H9 (cell line): ENCODE measurements at places on chromosomes 11 and 22.

- no peak for DNase-seq
These were observed 10.9 kb downstream of the FADS3 start for GRCh38 chr11:61880454-61880853.

- DNase-seq, result no peak
These were observed 6.9 kb downstream of the AP5B1 start for GRCh38 chr11:65773784-65774411.

GRCh38 chr11:47127213-47127612, 49.5 kb downstream of the ARFGAP2 start:
- no peak for DNase-seq

- DNase-seq, result no peak
These were observed 189.3 kb upstream of the NECTIN1 start for GRCh38 chr11:119918347-119918746.

- DNase-seq, result no peak
These were observed at the start of gene CHRDL2 for GRCh38 chr11:74731301-74732094. TSS of gene CHRDL2 (minus strand) at chr11:74731426. CDS start at chr11:74730888, 538 bp downstream.

DNA sequence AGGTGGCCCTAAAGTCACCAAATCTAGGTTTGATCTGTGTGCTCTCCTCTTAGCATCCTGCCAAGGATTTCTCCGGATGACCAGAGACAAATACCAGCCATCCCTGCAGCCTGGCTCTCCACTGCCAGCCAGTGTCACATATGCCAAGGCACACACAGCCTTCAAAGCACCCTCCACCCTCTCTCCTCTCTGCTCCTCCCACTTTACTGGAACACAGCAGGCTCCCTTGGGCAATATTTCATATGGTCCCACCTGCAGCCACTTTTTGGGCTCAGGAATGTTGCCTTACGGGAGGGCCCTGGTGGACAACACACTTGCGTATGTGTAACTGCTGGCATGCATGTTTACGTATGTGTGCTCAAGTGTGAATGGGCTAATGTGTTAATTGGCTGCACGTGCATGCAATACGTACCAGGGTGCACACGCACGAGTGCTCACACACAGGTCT, 183.9 kb downstream of the CEP164 start:
- no peak for DNase-seq

- no peak for DNase-seq
These were observed 33.7 kb downstream of the RNF121 start for GRCh38 chr11:71962428-71963038.

- DNase-seq, result no peak
These were observed 84.8 kb downstream of the SNX19 start for GRCh38 chr11:130831506-130831905.

GRCh38 chr11:26995701-26996460, 2.0 kb downstream of the FIBIN start:
- DNase-seq, result no peak

GRCh38 chr22:43066134-43066533, 23.1 kb downstream of the TTLL1 start:
- no peak for DNase-seq

DNA sequence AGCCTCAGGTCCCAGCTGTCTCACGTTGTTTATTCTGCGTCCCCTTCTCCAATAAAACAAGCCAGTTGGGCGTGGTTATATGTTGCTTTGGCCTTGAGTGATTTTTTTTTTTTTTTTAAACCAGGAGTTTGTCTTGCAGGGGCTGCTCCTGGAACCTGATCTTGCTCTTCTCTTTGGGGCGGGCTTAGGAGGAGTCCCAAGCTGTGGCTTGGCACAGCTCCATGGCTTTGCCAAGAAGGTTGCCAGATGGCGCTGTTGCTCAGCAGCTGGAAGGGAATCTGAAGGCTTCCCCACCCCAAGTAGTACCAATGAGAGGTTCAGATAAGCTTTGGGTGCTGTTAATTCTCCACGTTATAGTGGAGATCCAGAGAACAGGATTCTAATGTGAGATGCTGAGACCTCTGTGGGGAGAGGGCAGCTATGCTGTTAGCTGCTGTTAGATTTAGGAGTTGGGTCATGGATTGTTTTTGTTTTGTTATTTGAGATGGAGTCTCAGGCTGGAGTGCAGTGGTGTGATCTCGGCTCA, 2.0 kb upstream of the FERMT3 start:
- DNase-seq, result peak; percentile 84

- DNase-seq, result no peak
These were observed 110.2 kb upstream of the SESN3 start for GRCh38 chr11:95341221-95341620.

- no peak for DNase-seq
These were observed 212.6 kb downstream of the SNX19 start for GRCh38 chr11:130703489-130704190.

- no peak for DNase-seq
These were observed 216.5 kb downstream of the NAV2 start for GRCh38 chr11:19929147-19929546.

GRCh38 chr22:29071261-29072045, 1.4 kb upstream of the KREMEN1 start:
- DNase-seq, result peak; percentile 72

- DNase-seq, result no peak
These were observed 11.8 kb downstream of the TBC1D10A start for GRCh38 chr22:30314915-30315314.

GRCh38 chr11:77187776-77188632, 60.0 kb downstream of the MYO7A start:
- DNase-seq, result peak; percentile 78

GRCh38 chr22:28025866-28026575, 107.0 kb upstream of the PITPNB start:
- no peak for DNase-seq

DNA sequence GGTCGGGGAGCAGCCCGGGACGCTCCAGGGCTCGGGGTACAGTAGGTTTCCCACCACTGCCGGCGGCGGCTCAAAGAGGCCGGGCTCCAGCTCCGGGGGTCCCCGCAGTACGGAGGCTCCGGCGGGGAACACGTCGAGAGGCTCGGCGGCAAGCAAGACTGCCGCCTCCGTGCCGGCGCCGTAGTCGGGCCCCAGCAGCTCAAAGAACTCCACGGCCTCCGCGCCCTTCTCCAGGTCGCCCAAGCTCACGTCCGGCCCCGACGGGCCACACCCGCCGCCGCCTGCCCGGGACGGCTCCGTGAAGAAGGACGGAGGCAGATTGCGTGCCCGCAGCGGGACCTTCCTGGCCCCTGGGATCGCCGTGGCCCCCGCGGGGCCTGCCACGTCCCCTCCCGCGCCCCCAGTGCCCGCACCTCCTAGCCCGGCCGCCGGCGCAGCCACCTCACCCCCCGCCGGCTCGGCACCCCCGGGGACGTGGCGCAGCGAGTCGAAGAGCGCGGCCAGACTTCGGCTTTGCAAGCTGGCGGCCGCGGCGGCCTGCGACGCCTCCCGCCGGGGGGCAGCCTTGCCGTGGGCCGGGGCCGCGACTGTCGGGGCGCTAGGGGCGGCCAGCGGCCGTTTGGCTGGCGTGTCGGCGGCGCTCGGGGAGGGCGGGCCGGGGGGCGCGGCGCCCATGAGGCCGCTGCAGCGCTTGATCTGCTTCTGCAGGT, 775 bp downstream of the FAM181B start:
- peak; percentile 31 for DNase-seq

DNA sequence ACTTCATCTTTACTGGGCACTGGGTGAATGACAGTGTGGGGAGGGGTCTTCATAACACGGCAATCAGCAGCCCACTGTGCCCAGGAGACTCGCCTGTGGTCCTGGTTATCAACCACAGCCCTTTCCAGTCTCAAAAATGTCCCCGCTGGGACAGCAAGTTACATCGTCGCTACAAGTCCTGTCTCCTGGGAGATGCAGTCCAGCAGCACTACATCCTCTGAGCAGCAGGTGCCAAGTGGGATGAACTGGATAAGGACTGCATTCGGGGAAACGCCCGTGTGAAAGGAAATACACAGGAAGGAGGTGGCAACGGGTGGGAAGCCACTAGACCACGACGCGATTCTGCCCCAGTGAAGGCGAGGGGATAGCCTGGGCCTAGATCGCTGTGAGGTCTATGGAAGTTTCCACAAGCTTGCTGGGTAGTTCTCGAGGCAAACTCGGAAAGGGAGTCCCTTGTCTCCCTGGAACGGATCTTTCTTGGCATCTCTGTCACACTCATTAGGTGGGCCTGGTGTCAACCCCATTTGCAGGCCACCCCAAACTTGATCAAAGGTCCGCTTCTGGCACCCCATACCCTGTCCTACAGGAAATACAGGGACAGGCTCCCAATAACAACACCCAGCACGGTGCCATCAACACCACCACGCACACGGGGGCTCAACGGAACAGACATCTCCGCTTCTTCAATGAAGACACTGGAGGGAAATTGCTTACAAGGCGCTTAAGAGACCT, 4.4 kb downstream of the ASCL2 start:
- no peak for DNase-seq

DNA sequence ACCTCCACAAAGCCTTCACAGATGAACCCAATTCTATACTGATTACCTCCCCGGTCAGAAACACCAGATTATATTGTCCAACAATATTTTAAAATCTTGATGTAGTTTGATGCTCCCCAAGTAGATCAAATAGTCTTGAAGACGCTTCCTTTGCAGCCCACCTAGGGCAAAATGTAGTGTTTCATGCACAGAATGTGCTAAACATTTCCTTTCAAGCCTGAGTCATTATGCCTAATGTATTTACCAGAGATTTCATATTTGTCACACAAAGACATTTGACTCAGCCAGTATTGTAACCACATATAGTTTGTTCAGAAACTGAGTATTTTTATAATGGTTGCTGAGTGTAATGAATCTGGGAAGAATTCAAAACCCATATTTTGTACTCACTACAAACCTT, 1396.8 kb downstream of the LRRC4C start:
- no peak for DNase-seq

- no peak for DNase-seq
These were observed 71.3 kb downstream of the PPP2R1B start for GRCh38 chr11:111694851-111695250.

DNA sequence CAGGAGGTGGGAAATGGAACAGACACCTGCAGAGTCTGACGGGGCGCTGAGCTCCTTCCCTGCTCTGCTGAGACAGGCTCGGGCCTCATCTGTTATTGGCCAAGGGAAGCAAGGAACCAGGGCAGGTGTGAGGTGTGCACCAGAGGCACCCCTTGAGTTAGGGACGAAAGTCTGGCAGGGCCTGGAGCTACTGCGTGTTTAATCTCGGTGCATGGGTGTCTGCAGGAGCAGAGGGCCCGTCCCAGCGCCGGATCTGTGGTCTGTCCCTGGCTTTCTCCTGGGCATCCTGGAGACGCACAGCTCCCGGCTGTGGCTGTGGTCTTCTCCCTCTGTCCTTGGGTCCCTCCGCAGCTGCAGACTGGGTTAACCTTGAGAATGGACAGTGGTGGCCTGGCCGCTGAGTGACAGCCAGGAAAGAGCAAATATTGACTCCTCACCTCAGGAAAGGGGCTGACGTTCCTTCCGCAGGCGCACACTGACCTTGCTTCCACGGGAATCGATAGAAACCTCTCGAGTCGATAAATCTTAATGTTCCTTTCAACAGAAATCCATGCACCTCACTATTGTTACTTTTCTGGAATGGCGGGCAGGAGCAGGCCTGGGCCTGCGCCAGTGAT, 975.6 kb downstream of the BRD1 start:
- no peak for DNase-seq

DNA sequence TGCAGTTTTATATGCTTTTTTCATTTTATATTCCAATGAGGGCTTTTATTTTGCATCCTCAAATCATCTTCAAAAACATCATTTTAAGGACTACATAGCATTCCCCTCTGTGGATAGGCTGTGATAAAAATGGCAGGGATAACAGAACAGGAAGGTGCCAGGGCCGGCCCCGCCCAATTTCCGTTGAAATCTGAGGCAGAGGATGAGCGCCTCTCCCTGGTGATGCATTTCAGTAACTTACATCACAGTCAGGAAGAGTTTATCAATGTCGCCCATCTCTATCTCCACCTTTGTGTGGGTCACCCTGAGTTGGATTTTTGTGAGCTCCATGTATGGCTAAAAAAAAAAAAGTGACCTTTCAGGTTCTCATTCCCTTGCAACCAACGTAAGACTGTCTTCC, 201.6 kb downstream of the DSCAML1 start:
- no peak for DNase-seq

DNA sequence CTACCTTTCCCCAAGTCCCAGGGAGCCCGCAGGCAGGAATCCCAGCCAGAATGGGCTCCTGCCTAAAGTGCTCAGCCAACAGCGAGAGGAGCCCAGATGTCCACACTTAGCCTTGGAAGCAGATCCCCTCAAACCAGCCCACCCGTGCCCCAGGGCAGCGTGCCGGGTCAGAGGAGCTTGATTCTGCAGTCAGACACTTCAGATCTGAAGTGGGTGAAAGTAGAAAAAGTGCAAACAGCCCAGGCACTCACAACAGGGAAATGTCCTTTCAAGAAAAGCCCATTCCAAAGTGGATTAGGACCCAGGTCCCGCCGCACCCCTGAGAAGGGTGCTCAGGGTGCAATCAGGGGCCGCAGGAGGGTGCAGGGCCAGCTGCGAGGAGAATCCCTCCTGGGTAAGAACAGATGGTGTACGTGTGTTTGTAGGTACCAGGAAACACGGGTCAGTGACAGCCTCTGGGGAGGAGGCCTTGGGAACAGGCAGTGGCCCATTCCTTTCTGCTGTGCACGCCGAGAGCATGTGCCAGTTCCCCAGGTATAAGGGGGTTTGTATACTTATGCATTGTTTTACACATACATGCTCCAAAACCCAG, 17.7 kb downstream of the ELFN2 start:
- no peak for DNase-seq

- DNase-seq, result no peak
These were observed 86.2 kb downstream of the CACNA1I start for GRCh38 chr22:39656495-39657490.

DNA sequence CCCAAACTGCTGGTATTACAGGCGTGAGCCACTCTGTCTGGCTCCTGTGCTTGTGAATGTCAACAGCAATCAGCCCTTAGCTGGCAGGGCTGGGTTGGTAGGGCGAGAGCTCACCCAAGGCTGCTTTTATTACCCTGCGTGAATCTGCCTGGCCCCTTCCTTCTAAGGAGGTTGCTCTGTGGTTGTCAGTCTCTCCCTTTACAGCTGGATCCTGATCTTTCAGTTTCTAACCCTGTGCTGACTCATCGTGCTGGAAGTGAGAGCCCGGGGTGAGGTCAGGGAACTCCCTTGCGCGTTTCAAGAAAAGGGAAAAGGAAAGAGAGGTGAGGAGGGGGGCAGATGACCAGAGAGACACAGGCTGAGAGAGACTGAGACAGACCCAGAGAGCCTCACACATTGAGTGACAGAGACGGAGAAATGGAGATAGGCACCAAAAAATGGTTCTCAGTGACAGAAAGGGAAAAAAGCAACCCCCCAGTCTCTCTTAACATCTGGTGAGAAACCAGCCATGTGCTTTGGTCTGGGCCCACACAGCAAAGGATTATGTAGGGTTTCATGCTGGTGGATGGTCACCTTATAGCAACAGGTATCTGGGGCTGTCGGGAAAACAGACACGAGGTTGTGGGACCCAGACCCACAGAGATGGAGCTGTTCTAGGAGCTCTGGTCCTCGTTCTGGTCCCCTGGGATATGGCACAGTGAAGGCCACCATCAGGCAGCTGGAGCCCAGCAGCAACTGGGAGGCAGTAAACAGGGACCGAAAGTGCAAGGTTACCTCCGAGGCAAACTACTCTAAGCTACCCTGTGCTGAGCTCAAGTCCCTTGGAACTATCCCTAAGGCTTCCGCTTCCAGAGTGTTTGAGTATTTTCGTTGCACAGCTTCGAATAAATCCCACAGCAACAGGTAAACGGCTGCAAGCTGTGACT, 2.5 kb downstream of the TCN2 start:
- no peak for DNase-seq

GRCh38 chr11:112388496-112388895, 127.8 kb upstream of the PLET1 start:
- DNase-seq, result no peak

- DNase-seq, result peak; percentile 95
These were observed 23.1 kb downstream of the MICAL3 start for GRCh38 chr22:18001040-18001893.

GRCh38 chr22:38740116-38740723, 15.6 kb downstream of the SUN2 start:
- no peak for DNase-seq

GRCh38 chr11:77882396-77882795, 61.5 kb downstream of the AAMDC start:
- no peak for DNase-seq
